ENCODE measurements at places on chromosomes 4 and X.

DNA sequence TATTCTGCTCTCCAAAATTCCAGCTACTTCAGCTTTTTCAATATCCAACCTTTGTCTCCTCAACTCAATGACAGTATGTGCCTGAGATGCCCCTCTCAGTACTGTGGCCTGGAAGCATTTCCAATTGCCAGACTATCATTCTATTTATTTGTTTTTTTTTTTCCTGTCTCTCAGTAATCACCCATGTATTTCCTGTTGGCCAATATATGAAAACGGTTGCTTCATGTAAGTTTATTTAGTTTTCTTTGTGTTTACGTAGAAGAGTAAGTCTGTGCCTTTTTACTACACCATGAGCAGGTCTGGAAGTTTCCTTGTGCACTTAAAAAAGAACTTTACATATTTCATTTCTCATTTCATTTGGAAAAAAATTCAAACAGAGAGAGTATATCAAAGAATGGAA lies 537.5 kb upstream of the SPANXN1 start:
- DNase-seq = no peak

- DNase-seq = no peak
Observed at GRCh38 chrX:10725071-10725470, 104.7 kb upstream of the MID1 start.

- no peak for DNase-seq
Observed at GRCh38 chr4:95506264-95506663, 42.5 kb downstream of the UNC5C start.

- no peak for DNase-seq
Observed at GRCh38 chrX:88135735-88136134, 611.3 kb upstream of the CPXCR1 start.

DNA sequence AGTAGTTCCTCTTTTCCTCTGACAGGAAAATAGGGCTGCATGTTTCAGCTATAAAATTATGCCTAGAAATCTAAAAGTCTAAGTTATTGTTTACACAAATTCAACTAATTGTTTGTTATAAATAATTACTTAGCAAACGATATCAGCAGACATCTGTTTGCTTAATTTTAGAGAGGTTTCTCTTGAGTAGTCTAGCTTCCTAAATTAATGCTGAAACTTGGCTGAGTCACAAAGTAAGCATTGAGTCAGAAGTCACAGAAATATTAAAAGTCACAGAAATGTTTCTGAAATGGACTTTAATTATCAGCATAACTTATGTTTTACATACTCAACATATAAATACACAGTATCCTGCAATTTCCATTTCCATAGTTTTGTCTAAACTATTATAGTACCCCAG lies 1044.0 kb downstream of the CCSER1 start:
- no peak for DNase-seq

DNA sequence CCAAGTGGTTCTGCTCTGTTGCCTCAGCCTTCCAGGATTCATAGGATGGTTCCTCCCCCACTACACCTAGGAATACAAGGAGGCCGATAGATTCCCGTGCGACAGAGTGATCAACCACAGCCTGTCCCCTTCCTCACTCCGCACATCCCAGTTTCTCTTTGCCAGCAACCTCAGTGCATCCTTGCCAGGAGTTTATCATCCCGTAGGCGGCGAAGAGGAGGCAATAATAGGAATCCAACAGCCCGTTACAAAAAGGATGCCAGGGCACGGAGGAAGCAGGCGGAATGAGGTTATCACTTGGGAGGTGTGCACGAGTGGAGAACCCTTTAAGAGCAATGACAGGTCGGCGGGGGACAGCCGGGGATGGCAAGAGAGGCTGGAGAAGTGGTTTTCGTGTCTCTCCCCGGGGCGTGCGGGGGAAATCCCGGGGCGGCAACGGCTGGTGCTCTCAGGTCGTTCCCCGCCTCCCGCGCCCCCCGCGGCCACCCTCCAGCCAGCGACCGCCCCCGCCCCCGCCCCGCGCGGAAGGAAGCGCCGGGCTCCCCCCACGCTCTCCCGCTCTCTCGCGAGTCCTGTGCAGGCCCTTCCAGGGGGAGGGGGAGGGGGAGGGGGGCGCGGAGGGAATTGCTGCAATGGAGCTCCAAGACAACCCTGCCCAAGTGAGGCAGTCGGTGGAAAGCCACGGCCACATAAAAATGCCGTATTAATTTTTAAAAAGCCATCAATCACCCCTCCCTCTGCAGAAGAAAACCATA lies 1.6 kb downstream of the PPP3CA start:
- peak; percentile 26 for DNase-seq

GRCh38 chr4:38582889-38583470 lies 81.0 kb upstream of the KLF3 start:
- no peak for DNase-seq

- peak; percentile 63 for DNase-seq
Observed at GRCh38 chrX:130916636-130917422, 13.8 kb upstream of the ENOX2 start.

DNA sequence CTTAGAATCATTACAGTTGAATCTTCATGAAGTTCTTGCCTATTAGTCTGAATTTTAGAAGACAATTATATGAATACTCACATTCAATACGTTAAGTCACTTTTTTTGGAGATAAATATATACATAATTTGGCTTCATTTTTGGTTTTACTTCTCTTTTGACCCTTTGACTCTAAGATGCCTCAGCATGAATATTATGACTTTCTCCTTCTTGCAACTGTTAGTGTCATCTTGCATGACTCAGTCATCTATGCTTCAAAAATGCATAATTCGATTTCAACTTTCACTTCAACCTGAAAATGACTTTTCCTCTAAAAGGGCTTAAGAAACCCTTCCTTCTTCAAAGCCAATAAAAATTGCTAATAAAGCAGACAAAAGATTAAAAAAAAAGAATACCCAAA lies 1427.5 kb downstream of the ADGRL3 start:
- DNase-seq = no peak

GRCh38 chr4:173420324-173420752 lies 21.4 kb upstream of the SCRG1 start:
- DNase-seq = peak; percentile 12

DNA sequence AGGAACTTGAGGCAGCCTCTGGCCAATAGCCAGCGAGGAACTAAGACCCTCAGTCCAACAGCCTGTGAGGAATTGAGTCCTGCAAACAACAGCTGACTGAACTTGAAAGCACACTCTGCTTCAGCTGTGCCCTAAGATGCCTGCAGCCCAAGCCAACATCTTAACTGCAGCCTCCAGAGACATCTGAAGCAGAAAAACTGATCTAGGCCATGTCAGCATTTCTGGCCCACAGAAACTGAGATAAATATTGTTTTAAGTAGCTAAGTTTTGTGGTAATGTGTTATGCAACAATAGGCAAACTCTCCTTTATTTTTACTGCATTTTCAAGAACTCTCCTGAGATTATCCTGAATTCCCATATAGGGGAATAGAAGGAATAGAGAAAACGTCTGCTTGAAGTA lies 24.4 kb upstream of the PIGA start:
- no peak for DNase-seq

DNA sequence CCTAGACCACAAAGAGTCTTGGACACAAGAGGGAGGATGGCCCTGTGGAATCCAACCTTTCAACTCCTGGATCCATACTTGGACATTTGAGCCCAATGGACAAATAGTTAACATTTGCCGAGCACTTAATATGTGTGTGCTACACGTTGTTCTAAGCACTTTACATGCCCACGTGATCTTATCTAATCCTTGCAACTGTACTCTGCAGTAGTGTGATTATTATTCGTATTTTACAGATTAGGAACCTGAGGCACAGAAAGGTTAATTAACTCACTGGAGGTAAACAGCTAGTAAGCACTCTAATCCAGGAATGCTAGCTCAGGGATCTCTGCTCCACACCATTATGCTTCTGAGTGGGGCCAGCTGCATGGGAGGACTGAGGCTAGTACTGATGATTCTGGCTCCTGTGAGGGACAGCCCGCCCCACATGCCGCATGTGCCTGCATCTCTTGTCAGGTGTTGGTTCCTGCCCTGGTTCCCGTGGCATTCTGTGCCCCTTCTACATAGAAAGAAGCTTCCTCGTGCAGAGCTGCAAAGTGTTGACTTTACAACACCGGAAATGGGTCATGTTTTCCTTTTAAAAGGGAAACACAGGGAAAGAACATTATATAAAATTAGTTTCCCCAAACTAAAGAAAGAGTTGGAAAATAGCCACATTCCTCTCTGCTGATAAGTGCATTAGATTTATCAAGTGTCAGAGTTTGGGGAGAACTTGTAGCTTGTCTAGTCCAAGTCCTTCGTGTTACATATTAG lies 34.8 kb downstream of the PLAC1 start:
- no peak for DNase-seq

DNA sequence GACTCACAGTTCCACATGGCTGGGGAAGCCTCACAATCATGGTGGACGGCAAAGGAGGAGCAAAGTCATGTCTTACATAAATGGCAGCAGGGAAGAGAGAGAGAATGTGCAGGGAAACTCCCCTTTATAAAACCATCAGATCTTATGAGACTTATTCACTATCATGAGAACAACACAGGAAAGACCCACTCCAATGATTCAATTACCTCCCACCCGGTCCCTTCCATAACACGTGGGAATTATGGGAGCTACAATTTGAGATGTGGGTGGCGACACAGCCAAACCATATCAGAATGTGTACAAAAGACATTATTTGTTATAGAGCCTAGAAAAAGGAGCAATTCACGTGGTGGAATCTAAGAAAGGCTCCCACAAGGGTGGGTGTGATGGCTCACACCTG lies 10.8 kb upstream of the HERC6 start:
- no peak for DNase-seq

DNA sequence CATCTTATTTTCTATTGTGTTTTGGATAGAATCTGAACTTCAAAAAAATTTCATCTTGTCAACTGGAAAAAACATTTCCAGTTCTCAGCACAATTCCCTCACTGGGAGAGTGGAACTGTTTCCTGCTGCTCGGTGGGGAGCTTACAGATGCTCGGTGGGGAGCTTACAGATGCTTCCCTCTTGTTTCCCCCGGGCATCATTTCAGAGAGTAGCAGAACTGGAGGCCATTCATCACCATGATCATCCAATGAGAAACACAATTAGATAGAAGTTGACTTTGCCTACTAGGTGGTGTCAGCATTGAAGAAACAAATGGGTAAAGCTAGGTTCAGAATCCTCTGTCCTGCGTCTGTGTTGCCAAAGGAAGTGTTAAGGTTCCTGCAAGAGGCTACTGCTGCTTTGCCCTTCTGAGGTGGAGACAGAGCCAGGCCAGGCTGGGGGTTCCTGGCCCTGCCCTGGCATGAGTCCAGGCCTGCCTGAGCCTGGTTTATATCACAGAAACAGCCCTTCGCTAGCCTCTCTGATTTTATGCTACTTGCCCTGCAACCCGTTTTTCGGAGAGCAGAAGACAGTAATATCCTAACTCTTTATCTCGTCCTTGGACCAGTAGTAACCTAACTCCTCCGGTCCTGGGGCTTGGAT lies 70.6 kb downstream of the TAPT1 start:
- DNase-seq = no peak

DNA sequence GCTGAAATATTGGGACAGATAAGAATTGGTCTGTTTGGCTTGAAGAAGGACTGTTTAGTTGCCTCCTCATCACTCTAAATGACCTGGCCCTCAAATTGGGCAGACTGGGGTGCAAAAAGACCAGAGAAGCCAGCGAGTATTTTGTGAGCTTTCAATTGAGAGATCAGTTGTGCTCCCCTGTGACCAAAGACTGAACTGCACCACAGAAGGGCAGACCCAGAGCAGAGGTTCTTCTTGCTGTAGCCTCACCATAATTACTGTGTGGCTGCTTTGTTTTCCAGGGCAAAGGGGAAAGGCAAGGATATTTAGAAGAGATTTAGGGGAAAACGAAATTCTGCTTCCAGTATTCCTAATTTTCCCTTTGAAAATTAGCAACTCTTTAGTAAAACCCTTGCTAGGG lies 104.0 kb upstream of the MBNL3 start:
- no peak for DNase-seq

GRCh38 chr4:73066445-73066844 lies 3.1 kb downstream of the COX18 start:
- DNase-seq = no peak

- DNase-seq = peak; percentile 44
Observed at GRCh38 chr4:55386073-55386472, 9.7 kb upstream of the TMEM165 start.

DNA sequence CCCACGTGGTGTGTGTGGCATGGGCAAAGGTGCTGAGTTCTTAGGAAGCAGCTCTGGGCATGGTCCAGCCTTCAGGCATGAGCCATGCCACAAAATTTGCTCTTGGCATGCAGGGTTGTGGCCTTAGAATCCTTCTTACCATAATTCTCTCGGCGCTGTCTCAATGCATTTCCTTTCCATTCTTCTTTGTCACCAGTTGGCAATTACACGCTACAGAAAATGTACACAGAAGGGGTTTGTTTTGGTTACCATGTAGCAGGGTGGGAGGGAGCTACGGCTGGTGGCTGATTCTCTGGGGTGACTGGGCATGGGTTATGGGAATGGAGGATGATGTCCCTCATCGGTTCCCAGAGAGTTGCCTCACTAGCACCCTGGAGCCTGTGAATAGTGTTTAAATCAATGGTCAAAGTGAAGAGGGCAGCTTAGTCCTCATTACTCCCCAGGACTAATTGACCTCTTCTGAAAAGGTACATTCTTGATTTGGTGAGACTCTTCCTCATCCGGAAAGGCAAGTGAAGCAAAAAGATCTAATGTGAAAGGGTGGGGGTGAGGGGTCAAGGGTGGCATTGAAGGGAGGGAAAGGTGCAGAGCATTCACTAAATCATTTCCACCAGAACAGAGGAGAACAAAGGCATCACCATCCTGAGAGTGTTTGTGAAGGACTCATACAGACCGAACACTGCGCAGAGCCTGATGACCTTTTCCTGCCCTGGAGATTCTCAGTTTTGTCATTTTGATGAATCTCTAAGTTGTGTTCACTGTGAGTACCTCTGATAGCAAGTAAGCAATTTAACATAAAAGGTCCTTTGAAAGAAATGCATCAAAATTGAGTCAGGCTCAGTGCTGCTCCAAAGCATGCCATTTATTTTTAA lies 199.8 kb upstream of the SFRP2 start:
- DNase-seq = no peak

DNA sequence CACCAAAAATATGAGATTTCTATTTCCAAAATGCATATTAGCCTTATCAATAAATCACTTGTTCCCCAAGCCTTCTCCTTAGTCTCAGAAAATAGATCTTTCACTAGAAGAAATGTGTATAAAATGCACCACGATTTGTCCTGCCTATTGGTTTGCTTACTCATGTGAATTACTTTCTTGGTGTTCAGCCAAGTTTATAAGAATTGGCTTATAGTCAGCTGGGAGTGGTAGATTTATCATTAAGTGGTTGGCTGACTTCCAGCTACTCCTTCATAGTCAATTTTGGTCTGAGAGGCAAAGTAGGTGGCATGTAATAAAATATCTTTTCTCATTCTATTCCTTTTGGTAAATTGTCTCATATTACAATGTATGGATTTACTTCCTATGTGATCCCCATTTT lies 1.3 kb downstream of the SULT1E1 start:
- peak; percentile 27 for DNase-seq
